Activated naive CD4-positive, alpha-beta T cell treated with Interleukin-2 at 50 U/mL for 16 hours (primary cell): ENCODE measurements at places on chromosomes 6 and 20.

- DNase-seq: no peak
Observed at GRCh38 chr6:15276036-15276985, 30.4 kb downstream of the JARID2 start.

GRCh38 chr6:117718895-117719294 is 43.6 kb downstream of the NUS1 start:
- DNase-seq: no peak

- DNase-seq: no peak
Observed at GRCh38 chr20:5480824-5481600, 164.3 kb upstream of the PROKR2 start.

DNA sequence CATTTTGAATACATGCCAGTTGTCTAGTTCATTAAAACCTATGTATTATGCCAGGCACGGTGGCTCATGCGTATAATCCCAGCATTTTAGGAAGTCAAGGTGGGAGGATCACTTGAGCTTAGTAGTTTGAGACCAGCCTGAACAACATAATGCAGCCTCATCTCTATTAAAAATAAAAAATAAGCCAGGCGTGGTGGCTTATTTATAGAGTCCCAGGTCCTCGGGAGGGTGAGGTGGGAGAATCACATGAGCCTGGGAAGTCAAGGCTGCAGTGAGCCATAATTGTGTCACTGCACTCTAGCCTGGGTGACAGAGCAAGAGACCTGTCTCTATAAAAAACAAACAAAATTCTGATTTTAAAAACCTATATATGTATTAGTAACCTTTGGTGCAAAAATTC is 27.5 kb downstream of the ORC3 start:
- no peak for DNase-seq

DNA sequence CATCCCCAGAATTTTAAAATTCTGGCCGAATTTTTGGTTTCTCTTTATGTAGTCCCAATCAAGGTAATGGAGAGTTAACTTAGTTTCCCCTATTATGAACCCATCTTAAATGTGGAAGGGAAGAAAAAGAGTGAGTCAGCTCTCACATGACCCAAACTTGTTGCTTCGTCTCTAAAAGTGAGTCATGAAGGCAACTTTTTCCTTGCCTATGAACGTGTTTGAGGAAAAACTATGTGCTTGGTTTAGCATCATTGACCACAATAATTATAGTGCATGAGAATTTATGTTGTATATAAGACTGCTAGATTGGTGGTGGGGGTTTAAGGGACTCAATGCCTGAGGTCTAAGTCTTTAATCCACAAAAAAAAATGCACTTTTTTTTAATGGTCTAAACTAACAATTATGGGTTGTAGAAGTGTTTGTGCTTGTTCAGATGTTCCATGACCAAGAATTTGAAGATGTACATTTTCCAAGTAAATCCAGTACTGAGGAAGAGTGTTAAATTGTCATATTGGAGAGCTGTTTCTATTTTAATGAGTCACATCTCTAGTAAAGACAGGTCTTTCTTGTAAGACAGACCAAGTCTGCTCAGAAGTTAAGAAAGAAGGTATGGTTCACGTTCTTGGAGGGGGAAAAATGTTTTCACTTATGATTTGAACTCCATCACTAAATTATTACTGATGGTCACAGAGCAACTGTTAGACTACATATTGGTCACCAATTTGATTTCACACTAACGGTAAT is 409.9 kb upstream of the MARCKS start:
- no peak for DNase-seq

DNA sequence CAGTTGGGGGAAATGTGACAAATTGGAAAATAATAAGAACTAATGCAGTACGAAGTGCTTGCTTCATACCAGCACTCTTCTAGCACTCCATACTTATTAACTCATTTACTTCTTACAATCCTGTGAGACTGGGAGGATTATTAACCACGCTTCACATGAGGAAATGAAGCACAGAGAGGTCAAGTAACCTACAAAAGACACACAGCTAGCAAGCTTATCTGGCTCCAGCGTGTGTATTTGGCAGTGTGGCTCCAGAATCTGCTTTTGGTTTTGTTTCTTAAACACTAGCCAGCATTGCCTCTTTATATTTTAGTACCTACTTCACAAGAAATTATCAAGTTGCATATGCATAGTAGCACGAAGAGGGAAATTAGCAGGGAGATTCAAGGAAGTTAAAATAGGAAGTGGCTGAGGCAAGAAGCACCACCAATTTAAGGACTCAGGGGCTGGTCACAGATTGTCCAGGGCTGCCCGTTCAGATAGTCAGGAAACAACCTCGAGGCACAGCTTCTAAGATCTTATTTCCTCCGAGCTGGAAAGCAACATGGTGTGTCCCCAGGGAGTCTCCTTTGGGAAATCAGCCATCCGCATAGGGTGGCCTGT is 302.7 kb upstream of the PRDM1 start:
- DNase-seq: no peak

- no peak for DNase-seq
Observed at GRCh38 chr20:24965065-24965919, 16.2 kb downstream of the CST7 start.

GRCh38 chr6:111683749-111684267 is 78.1 kb upstream of the TRAF3IP2 start:
- DNase-seq: no peak

GRCh38 chr6:2162079-2162445 is 83.3 kb downstream of the GMDS start:
- no peak for DNase-seq

DNA sequence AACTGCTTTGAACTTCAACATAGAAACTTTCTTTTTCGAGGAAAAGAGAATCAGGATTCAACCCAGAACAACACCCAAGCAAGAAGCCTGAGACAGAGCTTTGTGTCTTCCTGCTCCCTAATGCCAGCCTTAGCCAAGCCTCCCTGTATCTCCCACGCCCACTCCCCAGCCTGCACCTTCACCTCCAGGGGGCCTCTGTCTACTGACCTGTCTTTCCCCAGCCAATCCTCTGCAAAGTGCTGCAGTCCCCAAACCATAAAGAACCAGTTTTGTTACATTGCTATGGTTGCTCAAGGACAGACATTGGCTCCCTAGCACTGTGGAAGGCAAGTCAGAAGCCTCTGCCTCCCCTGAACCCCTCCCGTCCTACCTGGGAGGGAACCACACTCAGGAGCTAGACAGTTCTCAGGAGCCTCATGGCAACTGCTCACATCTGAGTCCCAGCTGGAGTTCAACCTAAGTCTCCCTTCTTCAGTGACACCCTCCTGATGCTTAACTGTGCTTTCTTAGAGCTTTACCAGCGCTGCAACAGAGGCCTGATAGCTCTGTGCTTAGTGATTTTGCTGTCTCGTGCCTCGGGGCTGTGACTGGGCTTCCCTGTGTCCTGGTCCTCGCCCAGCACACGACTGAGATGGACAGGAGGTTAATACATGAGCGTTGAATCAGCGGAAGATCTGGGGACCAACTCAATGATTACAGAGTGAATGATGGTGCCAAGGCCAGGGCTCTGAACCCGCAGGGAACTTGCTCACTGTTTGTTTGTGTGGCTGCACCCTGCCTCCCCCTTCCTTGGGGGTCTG is 101.5 kb upstream of the DUSP22 start:
- DNase-seq: no peak

GRCh38 chr20:7673841-7674240 is 266.4 kb downstream of the HAO1 start:
- no peak for DNase-seq

- DNase-seq: no peak
Observed at GRCh38 chr20:22584522-22584921, at the start of gene FOXA2. TSS of gene FOXA2 (minus strand) at chr20:22584572. CDS start at chr20:22584278, 294 bp downstream.

GRCh38 chr6:32774426-32774825 is 11.1 kb upstream of the HLA-DQB2 start:
- DNase-seq: no peak

DNA sequence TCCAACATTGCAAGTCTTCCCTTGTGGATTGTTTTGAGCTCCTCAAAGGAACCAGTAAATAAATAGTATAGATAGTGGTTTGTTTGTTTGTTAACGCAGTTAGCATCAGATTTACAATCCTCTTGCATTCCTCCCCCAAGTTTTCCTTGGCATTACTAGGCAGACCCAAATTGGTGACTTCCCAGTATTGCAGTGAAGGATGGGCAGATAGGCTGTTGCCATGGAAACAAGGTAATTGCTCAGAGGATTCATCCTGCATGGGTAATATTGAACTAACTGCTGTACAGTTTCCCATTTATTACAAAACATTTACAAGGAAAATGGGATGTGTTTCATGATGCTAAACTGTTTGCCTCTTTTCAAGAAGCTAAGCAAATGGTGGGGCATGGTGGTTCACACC is 477.2 kb downstream of the EPM2A start:
- no peak for DNase-seq

- no peak for DNase-seq
Observed at GRCh38 chr6:99612551-99613408, 6.1 kb downstream of the PRDM13 start.

- DNase-seq: no peak
Observed at GRCh38 chr6:157990321-157991066, 8.8 kb downstream of the SYNJ2 start.

DNA sequence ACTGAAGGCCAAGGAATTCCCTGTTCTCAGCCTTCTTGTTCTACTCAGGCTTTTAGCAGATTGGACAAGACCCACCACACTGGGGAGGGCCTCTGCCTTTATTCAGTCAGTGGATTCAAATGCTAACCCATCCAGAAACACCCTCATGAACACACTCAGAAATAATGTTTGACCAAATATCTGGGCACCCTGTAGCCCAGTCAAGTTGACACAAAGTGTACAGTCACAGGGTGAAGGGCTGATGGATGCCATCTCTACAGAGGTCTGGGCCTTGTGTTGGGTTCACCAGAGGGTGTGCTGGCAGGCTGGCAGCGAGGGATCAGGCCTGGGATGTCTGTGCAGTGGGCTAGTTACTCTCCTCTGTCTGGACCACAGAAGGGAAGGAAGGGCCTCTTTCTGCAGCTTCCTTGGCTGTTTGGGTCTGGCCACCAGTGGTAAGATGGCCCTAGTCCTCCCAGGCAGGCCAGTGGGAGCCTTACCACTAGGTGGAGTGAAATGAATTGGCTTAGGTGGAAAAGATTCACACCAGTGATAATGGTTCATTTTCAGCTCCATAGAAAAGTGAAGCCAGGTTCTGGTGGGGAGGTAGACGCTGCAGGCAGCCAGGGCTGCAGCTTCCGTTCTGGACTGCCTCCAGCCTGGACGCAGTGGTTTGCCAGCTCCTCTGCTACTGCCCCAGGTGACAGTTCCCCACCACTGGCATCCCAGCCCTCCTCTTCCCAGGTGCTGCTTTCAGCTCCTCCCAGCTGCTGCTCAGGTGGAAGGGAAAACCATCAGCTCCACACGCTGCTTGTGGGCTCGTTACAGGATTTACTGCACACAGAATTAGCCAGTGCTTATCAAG is 9.2 kb downstream of the TUBB2A start:
- no peak for DNase-seq

DNA sequence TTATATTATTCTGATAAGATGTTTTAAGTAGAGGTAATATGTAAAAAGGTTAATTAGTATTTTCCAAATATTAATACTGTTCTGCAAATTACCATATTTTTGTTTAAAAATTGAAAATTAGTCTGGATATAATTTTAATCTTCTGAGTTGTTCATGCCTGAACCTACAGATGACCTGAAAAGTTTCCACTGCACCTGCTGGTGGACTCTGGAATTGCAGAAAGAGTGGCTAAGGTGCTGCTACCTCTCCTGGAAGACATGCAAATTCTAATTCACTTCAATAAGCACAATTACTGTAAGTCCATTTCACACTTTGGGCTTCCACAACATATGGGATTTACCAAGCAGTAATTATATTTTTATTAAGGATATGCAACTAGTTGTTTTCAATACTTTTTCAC is 77.7 kb upstream of the OLIG3 start:
- DNase-seq: peak; percentile 67

DNA sequence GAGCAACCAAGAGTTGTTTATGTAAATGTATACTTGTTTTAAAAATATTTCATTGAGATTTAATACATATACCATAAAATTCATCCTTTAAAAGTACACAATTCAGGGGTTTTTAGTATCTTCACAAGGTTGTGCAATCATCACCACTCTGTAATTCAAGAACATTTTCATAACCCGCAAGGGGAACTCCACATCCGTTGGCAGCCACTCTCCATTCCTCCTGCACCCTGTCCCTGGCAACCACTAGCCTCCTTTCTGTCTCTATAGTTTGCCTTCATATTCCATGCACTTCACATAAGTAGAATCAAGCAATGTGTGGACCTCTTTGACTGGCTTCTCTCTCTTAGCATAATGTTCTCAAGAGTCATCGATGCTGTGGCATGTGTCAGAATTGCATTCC is 104.2 kb upstream of the PDE10A start:
- no peak for DNase-seq

GRCh38 chr20:64177384-64177783 is 13.1 kb downstream of the MYT1 start:
- no peak for DNase-seq

DNA sequence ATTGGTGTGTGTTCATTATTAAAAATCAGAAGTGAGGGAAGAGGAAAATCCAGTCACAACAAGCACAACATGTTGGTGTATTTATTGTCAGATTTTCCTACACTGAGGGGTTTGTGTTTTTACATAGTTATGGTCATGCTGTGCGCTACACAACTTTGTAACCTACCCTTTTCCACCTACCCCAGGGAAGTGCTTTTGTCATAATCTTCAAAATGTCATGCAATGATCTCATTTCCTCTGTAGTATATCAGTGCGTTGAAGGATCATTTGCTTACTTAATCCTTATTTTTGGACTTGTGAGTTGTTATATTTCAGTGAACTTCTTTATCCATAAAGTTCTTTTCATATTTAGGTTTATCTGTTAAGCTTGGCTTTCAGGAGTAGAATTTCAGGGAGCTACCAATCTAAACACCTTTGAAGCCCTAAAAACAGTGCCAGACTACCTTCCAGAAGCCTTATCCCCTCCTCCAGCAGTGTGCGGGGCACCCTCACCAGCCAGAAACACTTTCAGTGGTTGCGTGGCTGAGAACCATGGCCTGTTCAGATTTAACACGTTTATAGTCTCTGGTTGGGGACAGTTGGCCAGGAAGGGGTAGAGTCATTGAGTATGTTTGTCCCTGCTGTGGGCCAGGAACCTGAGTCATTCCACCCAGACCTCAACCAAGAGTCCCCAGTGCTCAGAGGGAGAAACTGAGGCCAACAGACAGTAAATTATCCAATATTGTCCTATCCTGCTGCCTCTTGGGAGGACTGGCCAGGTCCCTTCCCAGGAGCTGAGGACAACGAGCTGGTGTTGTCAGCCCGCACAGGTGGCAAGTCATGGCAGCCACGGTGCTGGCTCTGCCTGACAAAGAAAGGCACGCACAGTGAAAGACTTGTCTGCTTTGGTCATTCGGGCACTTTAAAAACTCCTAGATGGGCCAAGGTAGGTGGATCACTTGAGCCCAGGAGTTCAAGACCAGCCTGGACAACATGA is 40.3 kb downstream of the STK35 start:
- no peak for DNase-seq

GRCh38 chr6:22251348-22251747 is 45.5 kb downstream of the PRL start:
- DNase-seq: no peak

GRCh38 chr6:83511901-83512681 is at the start of gene PRSS35:
TSS of gene PRSS35 (plus strand) at chr6:83512534. CDS start at chr6:83523442, 10,908 bp downstream.
- peak; percentile 17 for DNase-seq
